Activated gamma-delta T cell treated with Interleukin-2 at 50 U/mL for 16 hours (primary cell): ENCODE measurements at places on chromosomes 4 and X.

DNA sequence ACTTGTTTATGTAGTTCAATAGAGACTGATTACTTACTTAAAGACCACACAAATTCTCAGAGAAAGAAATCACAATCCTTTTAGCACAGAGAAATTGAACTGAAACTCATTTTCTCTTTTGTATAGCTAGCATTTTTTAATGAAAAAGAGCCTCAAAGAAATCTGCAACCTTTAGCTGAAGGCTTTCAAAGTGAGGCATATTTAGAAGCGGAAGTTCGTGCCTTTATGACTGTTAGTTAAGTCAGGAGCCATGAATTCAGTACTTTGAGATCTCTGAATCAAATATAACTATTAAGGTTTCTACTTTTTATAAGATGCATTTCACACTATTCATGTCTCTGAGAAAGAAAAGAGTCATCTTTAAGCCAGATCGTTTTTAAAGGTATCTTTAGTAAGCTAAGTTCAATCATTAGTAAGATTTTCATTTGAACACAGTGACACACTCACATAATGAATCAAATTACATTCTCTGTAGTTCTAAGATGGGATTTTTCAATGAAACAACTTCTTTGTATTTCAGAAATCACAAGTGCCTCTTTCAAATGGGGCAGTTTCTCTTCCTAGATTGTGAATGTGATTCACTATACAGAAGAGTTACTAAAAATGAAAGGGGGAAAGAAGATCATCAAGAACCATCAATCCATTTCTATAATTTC, 61.4 kb downstream of the SMARCA1 start:
- DNase-seq: no peak

DNA sequence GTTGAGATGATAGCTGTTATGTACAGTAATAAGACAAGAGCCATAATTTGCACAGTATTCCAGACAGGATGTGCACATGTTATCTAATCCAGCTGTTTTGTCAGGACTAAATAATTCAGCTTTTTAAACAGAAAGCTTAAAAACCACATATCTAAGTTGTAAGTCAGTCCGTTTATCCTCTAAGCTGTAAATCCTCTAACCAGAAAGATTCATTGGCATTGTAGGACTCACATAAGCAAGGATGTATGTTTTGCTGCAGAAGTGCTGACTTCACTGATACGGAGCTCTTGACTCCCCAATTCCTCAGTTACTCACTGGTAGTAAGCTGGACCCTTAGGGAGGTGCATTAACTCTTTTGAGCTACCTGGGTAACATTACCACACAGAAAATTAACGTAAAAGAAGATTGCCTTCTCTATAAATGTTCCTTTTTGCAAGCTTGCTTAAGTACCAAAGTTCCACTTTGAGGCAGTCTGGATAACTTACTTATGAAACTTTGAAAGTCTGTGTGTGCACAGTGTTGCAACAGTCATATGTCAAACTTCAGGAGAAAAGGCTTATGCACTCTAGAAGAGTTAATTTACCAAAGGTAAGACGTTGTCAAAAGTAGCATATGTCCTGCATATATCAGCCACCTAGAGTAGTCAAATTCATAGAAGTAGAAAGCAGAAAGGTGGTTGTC, 58.3 kb upstream of the MAGEB2 start:
- DNase-seq: no peak

DNA sequence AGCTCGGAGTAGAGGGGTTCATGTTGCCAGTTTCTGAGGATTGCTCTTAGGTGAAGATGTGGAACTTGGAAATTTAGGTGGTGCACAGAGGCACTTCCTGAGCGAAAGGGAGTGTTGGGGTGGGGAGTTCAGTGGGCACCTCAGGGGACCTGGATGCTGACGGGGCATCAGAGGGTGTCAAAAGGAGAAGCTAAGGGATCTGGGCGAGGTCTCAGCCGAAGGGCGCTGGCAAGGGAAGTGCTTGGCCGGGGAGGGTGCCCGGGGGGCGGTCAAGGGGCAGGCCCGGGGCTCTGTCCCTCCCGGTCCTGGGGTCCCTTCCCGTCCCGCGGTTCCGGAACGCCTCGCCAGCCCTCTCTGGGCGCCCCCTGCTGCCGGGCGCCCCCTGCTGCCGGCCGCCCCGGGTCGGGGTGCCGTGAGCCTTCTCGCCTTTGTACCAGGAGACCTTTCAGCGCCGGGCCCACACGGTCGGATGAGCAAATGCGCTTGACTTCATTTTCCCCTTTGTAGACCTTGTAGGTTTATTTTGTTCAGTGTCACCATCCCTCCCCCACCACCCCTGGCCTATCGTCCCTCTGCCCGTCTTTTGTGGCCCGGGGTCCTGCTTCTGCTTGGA, 3.0 kb upstream of the PHOX2B start:
- no peak for DNase-seq

- no peak for DNase-seq
These were observed 443.8 kb downstream of the MID1IP1 start for GRCh38 chrX:39245024-39245423.

DNA sequence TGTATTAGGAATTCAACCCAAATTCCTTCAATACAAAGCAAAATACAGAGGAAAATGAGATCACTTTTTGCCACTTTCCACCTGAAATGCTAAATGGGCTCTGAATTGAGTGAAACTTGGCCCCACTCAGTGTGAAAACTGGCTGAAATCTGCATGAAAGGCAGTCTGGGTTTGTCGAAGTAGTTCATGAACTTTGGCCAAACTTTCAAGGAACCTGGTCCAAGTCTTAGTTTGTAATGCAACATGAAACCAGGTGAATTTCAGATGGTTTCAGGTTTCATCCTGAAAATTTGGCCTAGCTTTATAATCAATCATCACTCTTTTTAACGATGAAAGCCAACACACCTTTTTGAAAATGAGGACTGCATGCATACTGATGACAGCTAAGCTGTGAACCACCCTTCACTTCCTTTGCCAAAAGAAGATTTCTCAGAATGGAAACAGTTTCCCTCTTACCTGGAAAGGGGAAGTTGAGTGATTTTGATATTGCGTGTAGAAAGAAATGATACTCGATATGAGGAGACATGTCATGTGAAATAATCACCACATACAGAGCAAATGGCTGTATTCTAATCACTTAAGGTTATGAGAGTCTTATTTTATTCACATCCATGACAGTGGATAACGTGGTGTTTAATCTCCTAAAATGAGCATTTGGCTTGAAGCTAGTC, 209.9 kb upstream of the ETNPPL start:
- no peak for DNase-seq

GRCh38 chrX:146602246-146602645, 207.3 kb upstream of the CXorf51B start:
- DNase-seq: no peak

GRCh38 chrX:134183665-134184064, 53.3 kb upstream of the CCDC160 start:
- no peak for DNase-seq

DNA sequence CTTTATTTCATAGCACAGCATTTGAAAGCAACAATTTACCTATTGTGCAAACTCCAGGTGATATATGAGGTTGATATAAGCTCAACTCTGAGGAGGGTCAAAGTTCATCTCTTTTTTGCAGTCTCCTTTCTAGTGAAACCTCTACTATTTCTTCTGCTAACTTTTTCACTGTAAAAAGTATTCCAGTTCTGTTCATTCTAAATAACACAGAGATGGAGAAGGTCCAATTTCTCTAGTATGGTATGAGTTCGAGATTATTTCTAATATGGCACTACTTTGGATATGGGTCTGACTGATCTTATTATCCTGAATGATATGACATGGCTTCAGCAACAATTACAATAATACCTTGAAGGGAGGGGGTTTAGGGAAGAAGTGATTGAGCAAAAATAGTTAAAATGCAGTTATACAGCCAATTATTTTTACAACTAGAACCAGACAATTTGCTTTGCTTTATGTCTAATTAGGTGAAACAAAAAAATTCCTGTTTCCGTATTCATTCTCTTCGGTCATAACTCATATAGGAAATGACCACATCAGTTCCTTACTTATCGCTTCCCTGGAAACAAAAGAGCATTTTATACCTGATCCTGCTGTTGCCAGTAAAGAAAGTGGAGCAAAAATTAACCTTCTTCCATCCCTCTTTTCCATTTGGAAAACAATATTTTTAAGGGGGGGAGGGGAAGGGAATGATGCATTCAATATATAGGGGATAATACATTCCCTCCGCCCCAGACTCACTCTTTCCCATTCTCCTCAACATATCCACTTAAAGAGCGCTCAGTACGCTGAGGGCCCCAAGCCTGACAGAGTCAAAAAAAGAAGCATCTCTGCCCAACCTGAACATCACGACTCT, 1.0 kb downstream of the TBC1D9 start:
- DNase-seq: no peak

DNA sequence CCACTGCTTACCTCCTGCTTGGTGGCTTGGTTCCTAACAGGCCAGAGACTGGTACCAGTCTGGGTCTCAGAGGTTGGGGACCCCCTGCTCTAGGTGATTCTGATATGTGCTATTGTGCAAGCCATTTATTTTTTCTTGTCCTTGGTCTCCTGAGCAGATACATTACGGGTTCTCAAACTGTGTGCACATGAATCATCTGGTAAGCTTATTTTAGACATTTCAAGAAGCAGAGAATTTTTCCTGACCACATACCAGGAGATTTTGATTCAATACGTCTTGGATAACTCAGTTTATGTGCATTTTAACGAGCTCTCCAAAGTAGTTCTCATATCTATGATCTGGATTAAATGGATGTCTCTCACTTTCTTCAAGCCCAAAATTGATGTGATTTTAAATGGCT, 77.2 kb downstream of the FHIP1A start:
- no peak for DNase-seq

DNA sequence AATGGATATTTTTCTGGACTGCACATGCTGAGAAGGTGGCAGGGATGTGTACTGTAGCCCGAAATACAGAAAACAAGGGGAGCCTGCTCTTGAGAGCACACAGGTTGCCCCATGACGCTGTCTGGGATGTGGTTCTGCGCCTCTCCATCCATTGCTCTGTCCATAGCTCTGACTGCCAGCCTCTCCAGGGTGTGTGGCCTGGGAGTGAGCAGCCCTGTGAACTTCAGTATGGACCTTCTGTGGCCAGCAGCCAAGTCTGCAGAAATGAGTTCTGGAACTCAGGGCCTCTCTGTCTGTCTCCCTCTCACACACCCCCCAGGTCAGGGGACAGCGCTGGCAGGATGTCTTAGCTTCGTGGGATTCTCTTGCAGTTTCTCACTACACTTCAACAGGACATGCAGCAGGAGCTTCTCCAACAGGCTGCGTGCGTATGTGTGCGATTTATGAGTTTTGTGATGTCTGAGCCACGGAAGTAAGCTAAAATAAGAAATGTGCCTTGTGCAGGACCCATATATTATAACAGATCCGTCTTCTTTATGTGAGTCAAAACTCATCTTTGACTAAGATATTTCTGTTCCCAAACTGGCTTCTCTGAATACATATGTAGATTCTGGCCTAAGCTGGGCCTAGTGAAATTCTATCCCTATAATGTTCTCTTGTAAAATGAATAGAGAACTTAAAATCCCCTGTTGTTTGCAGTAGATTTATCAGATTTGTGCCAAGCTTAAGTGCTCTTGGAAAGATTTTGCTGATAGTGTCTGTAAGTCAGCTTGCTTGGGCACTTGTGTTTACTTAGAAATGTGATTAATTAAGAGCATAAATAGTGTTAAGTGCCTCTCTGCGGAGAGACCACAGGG, 40.0 kb downstream of the PROM1 start:
- no peak for DNase-seq

DNA sequence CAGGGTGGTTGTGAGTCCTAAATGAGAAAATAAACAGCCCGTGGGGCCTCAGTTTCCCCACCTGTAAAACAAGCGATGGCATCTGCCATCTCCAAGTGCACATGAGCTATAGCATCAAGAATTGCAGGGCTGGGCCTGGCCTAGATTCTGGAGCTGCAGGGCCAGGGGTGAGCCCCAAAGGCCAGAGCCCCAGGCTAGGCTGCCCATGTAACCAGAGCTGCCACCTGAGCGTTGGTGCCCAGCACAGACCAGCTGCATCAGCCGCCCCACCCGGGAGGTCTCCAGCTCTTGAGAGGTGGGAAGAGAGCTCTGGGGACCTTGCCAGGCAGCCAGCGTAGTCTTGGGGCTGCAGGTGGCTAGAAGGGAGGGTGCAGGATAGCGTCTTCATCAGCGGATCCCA, 27.0 kb upstream of the GPR78 start:
- no peak for DNase-seq

DNA sequence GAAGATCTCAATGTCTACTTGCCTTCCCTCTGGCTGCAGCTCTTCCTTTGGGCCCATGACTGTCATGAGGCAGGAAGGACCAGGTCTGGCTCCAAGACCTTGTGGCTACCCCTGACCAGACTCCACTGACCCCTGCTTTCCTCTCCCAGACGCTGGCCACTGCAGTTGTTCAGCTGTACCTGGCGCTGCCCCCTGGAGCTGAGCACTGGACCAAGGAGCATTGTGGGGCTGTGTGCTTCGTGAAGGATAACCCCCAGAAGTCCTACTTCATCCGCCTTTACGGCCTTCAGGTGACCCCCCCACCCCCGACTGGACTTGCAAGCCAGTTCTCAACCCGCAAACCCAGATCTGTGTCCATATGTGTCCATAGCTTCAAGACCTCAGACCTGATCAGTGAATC, 535 bp downstream of the WAS start:
- DNase-seq: no peak

DNA sequence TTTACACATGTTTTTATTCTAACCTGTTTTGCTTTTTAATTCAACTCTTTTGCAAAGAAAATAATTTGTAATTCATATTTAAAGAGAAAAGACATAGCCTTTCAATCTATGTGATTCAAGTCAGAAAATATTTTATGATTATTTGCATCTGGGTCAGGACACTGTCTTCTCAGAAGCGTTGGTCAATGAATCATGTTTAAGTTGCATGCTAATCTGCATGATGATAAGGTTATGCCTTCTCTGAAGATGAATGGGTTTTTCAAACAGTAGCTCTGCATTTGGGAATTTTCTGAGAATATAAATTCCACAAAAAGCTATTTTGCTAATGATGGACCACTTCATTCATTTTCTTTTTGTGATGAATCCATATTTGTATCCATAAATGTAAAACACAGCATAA, 282.5 kb downstream of the TMA16 start:
- no peak for DNase-seq
